ENCODE measurements at places on chromosomes 7 and 10.

- DNase-seq: no peak
Observed at GRCh38 chr7:105493196-105493922, 28.7 kb downstream of the PUS7 start.

- DNase-seq: no peak
Observed at GRCh38 chr10:76461024-76461423, 1029.6 kb downstream of the LRMDA start.

- DNase-seq: no peak
Observed at GRCh38 chr7:73340514-73340913, 12.6 kb downstream of the FKBP6 start.

- DNase-seq: no peak
Observed at GRCh38 chr7:83941300-83941699, 253.3 kb downstream of the SEMA3A start.

GRCh38 chr7:45122975-45123860 lies 11.7 kb upstream of the TBRG4 start:
- no peak for DNase-seq

DNA sequence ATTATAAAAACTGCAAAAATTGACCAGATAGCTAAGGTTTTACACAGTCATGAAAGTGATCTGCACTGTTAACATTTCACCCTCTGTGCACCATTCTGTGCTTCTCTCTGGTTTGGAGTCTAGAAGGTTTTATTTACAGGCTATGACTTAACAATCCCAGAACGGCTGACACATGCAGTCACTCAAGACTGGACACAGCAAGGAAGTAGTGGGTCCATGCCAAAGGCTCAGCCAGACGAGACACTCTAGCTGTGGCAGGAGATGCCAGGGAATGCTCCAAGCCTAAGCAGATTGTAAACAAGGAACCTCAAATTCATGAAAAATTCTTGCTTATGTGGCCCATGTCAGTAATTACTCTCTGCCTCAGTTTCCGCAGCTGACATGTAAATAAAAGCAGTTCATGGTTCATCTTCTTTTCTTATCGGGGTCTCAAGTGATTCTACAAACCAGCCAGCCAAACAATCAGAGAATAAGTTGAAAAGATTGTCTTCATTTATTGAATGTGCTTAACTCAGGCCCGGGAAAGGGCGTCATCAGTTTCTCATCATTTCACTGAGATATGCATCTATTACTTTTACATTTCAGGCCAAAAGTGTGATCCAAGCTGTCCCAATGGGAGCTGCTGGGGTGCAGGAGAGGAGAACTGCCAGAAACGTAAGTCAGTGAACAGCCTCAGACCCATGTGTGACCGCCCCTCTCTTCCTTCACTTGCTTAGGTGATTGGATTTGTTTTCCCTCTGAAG lies 132.1 kb downstream of the EGFR start:
- DNase-seq: no peak

GRCh38 chr10:125158275-125158600 lies 2.1 kb downstream of the CTBP2 start:
- no peak for DNase-seq

DNA sequence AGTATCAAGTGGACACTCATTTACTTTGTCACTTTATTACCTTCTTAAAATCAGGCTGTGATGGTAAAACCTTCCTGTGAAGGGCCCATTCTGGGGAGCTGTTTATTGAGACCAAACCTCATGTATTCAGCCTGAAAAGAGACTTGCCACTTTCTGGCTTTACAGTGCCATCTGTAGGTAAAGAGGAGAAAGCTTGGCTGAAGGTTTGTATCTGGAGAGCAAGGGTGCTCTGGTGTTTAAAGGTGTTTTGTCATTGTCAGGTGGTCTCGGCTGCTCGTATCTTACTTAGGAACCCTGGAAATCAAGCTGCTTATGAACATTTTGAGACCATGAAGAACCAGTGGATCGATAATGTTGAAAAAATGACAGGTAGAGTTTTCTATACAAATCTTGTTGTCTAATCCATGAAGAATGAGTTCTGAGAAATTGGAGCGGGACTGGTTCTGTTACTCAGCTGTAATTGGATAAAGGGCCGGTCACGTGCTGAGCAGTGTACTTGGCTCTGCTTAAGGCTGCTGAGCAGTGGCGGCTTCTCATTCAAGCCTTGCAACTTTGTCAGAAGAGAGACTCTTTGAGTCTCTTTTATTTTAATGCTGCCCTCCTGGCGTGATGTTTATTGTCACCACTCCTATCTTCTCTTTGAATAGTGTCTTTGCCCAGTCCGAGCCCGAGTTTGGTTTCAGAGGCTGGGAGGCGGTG lies 46.9 kb downstream of the AP3M1 start:
- no peak for DNase-seq

- DNase-seq: no peak
Observed at GRCh38 chr7:12584930-12585329, 14.4 kb downstream of the SCIN start.

DNA sequence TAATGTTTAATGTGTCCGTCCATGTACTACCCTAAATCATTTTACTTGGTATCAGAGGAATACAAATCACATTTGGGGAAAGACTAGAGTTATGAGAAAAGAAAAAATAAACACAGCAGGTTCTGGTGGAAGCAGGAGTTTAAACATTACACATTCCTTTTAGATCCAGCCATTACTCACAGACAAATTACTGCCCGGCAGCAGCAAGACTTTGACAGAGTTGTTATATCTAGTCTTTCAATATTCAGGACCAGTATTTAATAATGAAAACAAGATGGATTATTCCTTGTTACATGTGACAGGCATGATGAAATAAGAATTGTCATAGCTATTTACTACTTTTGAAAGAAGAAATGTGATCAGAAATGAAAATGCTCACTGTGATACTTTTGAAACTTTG lies 131.8 kb upstream of the GNAI1 start:
- DNase-seq: no peak

DNA sequence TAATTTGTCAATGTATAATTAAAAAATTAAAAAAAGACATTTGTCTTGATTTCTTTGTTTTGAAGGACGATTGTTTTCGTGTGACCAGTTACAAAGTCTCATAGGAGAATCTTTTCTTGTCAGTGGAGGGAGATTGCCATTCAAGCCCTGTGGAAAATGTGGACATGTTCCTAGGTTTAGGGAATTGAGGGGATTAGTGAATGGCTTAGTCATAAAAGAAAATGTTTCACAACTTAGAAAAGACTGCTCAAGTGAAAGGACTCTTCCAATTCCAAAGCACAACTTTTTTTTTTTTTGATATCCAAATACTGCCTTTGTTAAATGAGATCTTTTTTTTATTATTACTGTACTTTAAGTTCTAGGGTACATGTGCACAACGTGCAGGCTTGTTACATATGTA lies 140.7 kb upstream of the HABP2 start:
- DNase-seq: no peak
